Osteoblast (primary cell): ENCODE measurements at places on chromosomes 2 and 18.

- DNase-seq: no peak
These were observed 24.8 kb upstream of the LMAN1 start for GRCh38 chr18:59383851-59384250.

DNA sequence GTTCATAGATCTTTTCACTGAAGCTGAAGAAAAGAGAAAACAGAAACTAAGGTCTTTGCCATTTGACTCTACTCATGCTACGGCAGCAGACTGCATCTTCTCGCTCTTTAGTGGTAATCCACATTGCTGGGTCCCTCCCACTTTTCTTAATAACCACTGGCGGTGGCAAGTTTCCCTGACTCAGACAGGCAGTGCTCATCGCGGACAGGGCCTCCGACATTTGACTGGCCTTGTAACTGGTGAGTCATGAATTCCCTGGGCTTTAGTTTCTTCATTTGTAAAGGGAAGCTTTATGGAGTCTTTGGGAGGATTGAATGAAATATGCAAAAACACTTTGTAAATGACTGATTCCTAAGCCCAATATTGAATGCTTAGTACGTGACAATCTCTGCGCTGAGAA, 238.2 kb upstream of the RBBP8 start:
- DNase-seq: peak; percentile 83

- no peak for DNase-seq
These were observed 176.0 kb downstream of the ACKR3 start for GRCh38 chr2:236745420-236746210.

DNA sequence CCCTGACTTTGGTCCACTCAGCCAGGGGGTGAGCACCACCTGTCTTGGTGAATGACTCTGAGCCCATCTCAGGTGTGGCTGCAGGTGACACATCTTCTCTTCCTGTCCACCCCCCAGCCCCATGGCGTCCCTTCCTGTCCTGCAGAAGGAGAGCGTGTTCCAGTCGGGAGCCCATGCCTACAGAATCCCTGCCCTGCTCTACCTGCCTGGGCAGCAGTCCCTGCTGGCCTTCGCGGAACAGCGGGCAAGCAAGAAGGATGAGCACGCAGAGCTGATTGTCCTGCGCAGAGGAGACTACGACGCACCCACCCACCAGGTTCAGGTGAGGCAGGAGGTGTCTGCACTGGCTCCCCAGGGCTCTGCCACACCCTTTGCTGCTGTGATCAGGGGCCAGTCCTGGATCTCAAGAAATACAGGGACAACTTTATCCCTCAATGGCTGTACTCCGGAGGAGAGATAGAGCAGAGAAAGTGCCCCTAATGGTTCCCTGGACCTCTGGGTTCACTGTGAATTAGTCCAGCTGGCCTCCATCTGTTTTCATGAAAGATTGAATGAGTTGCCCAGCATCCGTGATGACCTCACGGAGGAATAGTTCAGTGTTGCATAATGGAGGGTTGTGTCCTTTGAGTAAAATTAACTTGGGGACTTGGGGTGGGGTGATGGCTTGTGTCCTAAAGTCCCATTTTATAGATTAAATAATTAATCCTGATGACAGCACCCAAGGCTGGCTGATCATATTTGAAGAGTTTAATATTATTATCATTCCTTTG, at the start of gene NEU2:
TSS of gene NEU2 (plus strand) at position 122 of the 770 bp plus-strand sequence. CDS start at position 122, 0 bp downstream.
- no peak for DNase-seq

DNA sequence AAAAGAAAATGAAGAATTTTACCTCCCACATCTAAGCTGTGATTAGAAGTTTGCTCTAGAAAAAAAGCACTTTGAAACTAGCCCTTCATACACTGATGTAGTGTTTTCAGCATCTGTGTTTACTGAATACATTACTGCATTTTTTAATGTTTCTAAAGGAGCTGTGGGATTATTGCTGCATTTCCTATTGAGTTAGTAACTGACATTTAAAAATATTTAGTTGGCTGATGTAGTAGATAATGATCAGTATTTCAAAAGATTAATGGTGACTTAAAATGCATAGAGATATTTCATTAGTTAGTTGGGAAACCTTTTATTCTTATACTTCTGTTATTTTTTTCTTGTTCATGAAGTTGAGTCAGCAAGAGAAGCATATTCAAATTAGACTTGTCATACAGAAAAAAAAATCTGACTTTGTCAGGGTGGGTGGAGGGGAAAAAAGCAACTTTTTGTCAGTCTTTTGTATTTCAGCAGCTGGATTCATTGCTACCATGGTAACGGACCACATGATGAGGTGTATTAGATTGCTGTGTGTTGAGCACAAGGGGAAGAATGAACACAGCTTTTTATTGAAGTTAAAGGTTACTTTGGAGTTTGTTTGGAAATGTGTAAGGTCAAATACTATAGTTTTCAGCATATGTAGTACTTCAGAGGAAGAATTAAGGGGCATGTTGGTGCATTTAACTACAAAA, at the start of gene DTNA:
TSS of gene DTNA (plus strand) at position 549 of the 692 bp plus-strand sequence. CDS start 45,679 bp downstream, outside the sequence.
- DNase-seq: no peak

GRCh38 chr2:190860985-190861680, 19.5 kb upstream of the GLS start:
- DNase-seq: no peak

- DNase-seq: no peak
These were observed 25.3 kb downstream of the PREPL start for GRCh38 chr2:44335806-44336538.
